ENCODE measurements at places on chromosomes 7 and 10.

DNA sequence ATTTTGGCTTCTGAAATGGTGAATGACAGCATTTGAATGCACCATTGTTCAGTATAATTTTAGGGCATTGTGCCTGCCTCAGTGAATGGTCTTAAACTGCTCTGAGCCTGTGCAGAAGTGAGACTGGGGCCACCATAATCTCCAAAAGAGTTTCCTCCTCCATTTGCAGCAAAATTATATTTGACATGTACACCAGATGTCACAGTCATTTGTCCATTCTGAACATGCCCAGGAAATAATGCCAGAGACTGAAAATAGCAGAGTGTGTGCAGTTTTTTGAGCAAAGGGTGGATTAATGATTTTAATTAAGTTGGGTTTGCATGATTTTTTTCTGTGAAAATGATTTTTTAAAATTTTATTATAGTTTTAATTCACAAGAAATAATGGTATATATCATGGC is 26.4 kb upstream of the SLC35B4 start:
- no peak for DNase-seq

GRCh38 chr10:24681572-24682088 is 42.1 kb downstream of the ARHGAP21 start:
- DNase-seq = no peak

DNA sequence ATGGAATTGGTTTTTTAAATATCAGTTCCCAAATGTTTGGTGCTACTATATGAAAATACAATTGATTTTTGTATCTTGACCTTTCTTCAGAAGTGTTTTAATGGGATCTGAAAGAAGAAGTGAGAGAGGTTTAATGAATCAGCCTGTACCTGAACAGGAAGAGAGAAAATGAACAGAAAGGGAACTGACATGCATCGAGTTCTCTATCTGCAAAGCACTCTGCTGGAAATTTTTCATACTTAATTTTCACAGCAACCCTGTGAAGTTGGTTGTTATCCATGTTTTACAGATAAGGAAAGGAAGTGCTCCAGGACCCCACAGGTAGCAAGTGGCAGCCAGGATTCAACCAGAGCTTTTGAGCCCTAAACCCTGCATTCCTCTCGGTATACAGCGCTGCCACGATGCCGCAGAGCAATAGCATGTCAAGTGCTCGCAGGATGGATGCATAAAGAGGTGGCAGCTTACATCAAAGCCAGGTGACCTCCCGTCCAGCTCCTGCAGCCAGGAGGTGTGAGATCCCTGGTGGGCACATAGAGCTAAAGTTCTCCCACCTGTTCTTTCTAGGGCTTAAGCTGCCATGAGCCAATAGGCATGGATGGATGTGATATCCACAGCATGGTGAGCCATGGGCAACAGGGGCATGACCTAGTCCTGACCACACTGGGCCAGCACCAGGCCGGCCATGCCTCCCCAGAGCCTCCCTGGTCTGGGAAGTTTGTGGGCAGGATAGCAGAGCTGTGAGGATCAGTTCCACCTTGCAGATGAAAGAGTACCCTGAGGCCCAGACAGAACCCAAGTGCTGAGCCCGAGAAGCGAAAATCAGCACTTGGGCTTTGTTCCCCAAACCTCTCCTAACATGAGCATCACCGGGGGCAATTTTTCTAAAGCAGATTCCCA is 57.2 kb downstream of the CALML3 start:
- DNase-seq = no peak

DNA sequence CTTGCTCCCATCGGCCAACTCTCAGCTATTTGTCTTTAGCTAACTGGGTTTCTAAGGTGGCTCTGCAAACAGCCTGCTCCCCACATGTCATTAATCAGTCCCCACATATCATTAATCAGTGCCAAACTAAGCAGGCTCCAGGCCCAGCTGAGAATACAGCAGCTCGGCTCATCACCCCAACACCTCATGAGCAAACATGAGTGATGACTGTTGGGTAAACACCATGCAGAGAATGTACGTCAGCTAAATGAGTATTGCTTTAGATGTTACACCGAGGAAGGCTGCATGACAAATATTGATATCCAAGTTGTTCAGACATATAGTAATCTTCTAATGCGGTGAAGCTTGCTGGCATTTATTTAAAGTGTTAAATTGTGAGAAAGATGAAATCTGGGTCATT is 187.5 kb upstream of the AOAH start:
- DNase-seq = no peak

DNA sequence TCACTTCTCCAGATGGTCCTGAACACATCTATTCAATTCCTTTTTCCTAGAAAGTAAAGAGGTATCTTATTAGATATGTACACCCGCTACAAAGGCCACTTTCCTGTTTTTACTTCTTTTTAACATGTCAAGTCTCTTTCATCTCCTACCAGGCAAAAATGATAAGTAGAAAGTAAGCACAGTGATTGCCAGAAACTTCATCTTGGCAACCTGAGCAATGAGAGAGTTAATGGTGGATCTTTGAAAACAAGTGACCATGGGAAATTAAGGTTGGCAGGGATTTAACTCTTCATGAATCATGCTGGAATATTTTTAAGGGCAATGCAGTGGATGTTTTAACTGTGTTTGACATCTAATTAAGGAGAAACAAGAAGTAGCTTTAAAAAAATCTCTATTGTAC is 2.7 kb downstream of the SEMA3A start:
- no peak for DNase-seq

DNA sequence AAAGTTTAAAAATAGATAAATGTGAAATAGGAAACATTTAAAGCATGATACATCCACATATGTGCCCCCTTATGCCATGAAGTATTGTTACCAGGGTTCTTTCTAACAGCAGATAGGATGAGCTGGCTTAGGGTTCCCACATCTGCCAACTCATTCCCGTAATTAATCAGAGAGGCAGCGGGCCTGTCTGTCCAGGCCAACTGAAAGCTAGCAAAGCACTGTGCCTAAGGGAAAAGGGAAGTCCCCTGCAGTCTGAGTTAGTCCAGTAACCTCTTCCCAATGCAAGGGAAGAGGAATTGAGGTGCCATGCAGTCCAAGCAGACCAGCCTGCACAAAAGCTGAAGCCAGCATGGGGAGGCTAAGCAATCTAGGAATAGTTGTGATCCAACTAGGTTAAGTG is 18.3 kb upstream of the ZC3HAV1L start:
- no peak for DNase-seq

DNA sequence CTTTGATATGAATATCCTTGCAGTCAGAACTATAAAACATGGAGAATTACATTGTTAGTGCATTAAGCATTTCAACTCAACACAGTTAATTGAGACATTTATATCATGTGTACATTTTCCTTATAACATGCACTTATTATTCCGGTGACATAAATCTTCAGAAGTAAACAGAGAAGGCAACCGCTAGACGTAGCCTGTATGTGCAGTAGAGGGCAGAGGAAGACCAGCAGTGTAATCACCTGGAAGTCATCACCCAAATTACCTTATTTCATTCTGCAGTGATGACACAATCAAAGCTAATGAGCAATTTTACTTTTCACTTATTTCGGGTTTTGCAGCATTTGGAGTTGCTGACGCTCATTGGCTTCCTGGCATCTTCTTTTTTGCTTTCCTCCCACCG is 394.6 kb downstream of the SDK1 start:
- no peak for DNase-seq

DNA sequence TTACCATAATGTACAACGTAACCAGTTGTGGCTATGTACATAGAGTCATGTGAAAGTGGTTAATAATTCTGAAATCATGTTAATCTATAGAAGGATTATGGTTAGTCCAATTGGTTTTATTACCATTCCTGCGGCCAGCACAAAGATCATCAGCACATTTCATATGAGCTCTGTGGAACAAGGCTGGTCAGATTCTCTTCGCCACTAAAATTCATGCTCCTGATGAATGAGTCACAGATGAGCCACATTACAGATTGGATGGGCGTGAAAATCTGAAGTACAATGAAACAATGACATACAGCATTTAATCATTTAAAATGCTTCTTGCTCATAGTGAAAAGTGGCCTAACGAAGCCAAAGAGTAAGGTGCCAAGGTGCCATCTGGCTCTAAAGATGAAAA is 716.2 kb upstream of the PHF14 start:
- no peak for DNase-seq

DNA sequence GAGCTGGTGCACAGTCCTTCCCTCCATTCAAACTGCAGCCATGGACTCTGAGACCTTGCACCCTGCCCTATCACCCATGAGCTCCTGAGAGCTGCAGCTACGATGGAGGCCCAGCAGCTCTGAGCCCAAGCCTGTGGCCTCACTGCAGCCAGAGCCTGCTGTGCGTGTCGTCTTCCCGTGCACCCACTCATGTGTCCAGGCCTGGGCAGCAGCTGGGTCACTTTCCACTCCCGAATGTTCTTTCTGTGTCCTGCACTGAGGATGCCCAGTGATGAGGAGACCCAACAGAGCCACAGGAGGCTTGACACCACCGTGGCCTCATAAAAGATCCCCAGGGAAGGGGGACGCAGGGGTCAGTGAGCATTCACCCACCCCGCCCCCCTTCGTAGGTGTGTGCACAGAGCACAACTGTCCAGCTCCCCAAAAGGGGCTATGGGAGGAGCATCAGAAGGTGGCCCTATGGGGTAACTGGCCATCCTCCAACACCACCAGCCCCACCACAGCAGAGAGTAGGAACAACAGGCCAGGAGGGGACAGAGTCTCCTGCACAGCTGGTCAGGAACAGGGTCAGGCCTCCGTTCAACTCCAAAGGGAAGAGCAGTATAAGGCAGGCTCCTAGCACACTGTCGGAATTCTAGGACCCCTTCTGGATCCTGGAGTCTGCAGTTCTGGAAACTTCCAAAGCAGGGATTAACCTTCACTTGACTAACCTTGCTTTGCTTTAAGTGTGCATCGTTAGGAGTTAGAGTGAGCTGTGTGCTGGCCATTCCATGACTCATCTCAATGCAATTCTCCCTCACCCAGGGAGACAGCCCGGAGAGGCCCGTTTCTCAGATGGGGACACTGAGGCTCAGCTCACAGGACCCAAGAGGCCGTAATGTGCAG is 52.6 kb downstream of the RASGEF1A start:
- DNase-seq = no peak

DNA sequence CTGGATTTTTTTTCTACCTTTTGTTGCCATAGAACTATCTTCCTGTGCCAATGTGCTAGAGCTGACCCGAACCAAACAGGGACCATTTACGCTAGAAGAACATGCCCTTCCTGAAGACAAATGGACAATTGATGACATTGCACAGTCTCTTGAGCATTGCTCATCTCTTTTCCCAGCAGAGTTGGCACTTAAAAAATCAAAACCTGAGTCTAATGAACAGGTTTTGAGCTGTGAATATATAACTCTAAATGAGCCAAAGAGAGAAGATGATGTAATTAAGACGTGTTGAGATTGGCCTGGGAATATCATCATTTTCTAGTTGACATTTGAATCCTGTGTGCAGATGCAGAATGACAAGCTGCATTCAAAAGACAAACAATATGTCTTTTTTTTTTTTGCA is 37.1 kb downstream of the TRUB1 start:
- DNase-seq = no peak

DNA sequence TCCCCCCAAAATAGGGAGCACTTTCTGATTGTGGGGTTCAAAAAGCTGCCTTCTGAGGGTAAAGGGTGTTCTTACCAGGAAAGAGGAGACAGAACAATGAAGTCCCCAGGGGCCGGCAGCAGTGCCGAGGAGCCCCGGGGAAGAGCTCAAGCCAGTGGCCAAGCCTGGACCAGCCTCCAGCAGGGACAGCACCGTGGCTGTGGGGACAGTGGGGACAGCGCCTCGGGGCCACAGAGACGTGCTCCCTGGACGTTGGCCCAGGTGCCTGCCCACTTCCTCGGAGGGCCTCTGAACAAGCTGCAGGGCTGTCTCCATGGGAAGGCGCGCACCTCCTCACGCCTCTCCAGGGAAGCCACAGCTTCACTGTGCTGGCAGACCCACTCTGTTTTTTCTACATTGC is 312.6 kb downstream of the PTPRN2 start:
- peak; percentile 12 for DNase-seq

DNA sequence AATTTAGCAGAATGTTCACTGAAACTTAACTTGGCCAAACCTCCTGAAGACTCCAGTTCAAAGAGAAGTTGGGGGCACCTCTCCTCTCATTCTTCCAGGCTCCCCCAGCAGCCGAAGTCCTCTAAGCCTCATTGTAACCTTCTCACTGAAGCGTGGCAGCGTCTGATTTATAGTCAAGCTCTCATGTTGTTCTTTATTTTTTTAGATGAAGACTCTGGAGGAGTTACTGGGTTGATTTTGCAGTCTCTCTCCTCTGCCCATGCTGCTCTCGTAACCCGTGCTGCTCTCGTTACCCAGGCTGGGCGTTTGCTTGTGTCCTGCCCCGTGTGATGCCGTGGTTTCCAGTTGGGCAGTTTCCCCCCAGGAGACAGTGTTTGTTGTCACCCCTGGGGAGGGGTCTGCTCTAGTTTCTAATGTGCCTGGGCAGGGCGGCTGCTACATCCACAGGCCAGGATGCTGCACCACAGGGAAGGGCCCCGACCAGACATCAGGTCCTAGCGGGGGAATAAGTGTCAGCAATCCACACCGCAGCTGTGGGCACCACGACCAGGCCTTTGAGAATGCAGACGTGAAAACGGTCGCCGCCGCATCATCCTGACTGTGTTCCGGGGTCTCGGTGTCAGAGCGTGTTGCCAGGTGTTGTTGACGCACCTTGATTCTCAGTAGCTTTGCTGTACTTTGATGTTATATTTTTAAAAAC is 65.2 kb downstream of the WDR37 start:
- no peak for DNase-seq

- DNase-seq = no peak
These were observed 304.5 kb downstream of the WDR37 start for GRCh38 chr10:1360558-1361164.

GRCh38 chr10:12590675-12591659 is 241.6 kb downstream of the CAMK1D start:
- DNase-seq = no peak

- DNase-seq = peak; percentile 80
These were observed 23.9 kb downstream of the SCD start for GRCh38 chr10:100370714-100371481.

GRCh38 chr7:27164045-27164366 is 1.3 kb downstream of the HOXA9 start:
- DNase-seq = no peak

DNA sequence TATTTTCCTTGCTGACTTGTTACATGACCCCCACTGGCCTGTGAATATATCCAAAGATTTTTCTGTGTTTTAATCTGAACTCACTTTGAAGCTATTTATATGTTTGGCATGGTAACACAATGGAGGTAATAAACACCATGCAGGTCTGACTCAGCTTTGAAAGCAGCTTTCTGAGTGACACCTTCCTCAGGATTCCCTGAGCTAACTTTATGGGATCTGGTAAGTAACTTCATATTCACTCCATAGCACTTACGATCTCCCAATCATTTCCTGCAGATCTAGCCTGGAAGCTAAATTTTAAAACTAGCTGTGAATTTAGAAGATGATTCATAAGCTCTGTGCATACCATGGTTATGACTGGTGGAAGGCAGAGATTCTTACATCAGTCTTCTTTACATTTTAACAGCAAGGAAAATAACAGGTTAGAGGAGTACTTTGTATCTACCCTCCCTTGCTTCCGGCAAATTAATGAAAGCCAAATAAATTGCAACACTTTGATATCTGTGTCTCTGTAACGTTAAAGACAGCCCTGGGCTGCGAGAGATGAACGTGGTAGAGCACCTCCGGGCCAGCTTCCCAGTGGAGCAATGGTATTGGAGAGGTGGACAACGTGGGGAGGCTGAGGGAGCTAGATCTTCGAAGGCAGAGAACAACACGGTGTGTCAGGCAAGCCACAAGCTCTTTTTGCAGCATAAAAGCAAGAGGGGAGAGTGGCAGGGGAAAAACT is 170.2 kb upstream of the KLF14 start:
- DNase-seq = no peak
